ENCODE measurements at places on chromosomes 12 and 14.

- peak; percentile 43 for DNase-seq
Measured at GRCh38 chr14:48331421-48331820, 656.0 kb upstream of the MDGA2 start.

- DNase-seq, result no peak
Measured at GRCh38 chr12:27521066-27521465, 2.9 kb upstream of the PPFIBP1 start.

DNA sequence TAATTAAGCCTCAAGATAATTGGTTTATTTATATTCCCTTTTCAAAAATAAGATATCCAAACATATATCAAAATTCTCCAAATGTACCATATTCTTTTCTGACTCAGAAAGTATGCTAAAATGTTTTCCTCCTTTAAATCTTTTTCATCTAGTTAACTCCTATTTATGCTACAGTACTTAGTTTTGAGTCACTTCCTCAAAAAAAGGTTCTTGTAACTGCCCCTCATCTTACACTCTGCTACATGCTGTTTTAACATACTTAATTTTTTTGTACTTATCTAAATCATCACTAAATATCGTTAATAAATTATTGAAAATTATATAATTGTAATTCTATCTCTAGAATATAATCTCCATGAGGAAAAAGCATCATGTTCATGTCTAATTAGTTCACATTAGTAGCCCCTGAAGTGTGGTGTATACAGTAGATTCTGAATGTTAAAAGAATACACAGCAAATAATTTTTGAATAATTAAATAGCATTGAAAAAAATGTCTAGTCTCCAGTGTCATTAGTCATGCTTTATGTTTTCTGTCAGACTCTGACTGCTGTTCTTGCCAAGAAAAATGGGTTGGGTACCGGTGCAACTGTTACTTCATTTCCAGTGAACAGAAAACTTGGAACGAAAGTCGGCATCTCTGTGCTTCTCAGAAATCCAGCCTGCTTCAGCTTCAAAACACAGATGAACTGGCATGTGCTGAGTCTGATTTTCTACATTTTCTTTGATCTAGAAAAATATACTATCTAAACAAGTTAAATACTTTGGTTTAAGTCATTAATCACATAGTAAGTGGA lies 3.5 kb downstream of the KLRD1 start:
- DNase-seq, result no peak

DNA sequence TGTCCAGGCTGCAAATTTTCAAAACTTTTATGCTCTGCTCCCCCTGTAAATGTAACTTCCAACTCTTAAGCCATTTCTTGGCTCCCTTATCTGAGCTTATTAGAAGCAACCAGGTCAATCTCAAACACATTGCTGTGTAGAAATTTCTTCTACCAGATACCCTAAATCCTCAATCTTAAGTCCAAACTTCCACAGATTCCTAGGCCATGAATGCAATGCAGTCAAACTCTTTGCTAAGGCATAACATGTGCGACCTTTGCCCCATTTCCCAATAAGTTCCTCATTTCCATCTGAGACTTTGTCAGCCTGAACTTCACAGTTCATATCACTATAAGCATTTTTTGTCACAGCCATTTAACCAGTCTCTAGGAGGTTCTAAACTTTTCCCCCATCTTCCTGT lies 64.5 kb downstream of the TMTC3 start:
- DNase-seq, result no peak

DNA sequence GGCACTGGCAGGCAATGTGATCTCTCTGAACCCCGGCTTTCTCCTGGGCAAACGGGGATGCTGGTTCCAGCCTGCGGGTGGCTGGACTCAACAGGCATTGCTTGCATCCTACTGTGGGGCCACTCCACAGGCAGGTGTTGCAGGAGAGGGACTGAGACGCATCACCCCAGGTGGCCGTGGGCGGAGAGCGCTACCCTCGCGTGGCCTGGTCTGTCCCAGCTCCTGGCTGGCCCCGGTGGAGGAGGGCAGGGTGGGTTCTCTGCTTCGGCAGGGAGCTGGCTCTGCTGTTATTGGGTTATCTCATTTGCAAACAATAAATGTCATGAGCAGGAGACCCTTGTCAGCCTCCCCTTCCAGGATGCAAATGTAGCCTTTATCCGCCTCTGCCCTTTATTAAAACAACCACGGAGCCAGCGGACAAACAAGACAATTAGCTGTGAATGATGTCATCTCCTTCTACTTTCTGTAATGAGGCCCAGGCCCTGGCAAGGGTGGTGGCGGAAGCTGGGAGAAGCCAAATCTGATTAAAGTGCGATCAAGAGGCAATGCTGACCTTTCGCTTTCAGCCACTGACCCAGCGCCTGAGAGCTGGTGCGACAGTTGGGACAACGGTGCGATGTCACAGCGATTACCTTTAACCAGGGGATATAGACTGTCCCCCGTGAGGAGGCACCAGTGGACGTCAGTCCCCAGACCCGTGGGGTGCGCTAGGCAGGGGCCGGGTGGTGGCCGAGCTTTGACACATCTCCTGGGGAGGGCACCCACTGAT lies 161.8 kb downstream of the KIF26A start:
- no peak for DNase-seq

DNA sequence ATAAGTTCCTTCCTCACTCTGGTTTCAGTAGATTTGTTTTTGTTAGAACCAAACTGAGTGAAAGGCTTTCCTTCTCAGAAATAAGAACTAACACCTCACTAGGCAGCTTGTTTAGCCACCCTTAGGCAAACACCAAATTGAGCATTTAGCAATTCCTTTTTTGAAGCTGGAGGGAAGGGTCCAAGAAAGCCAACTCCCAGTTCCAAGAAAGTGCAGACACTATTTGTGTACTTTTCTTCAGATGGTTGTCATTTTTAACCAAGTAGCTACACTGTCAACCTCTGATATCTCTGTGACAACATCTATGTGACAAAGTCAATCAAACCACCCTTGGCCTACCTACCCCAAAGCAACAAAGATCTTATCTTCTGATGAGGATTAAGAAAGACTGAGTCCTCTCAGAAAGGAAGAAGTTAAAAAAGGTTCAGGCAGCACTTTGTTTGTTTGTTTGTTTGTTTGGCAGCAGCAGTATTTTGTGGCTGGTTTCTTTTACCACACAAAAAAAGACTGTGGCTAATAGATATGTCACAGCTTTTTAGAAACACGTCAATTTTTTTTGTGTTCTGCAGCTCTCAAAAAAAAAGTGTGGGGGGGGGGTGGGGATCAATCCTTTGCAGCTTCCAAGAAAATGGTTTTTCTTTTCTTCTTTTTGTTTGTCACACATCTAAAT lies 203.8 kb downstream of the CRADD start:
- DNase-seq, result no peak

DNA sequence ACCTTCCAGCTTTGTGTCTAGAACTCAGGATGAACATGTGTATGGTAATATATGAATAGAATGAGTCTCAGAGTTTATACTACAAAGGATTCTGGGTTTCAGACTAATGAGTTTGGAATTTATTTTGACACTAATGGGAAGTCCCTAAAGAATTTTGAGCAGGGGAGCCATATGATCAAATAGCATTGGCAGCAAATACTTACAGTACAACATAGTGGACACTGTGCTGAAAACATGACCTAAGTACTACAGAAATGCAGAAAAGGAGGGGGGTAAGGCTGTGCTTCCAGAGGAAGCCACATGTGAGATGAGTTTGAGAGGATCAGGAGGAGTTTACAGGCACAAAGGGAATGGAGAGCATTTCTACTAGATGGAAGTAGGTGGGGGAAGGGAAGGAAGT lies 225.8 kb downstream of the C12orf42 start:
- DNase-seq, result no peak

- no peak for DNase-seq
Measured at GRCh38 chr12:93938931-93939330, 209.4 kb upstream of the PLXNC1 start.

GRCh38 chr14:35234012-35234805 lies 58.0 kb upstream of the PSMA6 start:
- no peak for DNase-seq

DNA sequence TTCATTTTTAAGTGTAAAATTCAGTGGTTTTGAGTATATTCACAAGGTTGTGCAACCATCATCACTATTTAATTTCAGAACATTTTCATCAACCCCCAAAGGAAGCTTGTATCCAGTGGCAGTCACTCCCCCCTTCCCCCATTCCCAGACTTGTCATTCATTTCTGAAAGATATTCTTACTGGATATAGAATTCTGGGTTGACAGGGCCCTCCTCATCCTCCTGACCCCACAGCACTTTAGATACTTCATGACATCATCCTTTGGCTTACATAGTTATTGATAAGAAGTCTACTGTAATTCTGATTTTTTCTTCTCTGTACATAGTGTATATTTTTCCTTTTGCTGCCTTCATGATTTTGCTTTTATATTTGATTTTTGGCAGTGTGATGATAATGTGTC lies 8.8 kb upstream of the ADGRD1 start:
- no peak for DNase-seq

GRCh38 chr12:15629761-15630160 lies 159.4 kb downstream of the EPS8 start:
- DNase-seq, result no peak

- DNase-seq, result no peak
Measured at GRCh38 chr12:65330331-65330730, 51.8 kb downstream of the MSRB3 start.

GRCh38 chr14:45251912-45252311 lies 1.1 kb downstream of the MIS18BP1 start:
- DNase-seq, result peak; percentile 36

DNA sequence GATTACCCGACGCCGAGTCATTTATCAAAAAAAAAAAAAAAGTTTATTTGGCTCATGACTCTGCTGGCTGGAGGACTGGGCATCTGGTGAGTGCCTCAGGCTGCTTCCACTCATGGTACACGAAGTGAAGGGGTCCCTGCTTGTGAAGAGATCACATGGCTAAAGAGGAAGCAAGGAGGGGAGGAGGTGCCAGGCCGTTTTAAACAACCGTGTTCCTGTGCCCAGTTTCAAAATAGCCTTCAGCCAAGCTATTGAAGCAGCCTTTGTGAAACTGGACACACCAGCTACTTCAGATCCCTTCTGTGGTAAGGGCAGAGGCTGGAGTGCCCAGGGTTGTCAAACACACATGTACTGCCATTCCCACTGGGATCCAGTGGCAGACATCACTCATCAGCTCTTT lies 7.6 kb downstream of the POP5 start:
- no peak for DNase-seq

DNA sequence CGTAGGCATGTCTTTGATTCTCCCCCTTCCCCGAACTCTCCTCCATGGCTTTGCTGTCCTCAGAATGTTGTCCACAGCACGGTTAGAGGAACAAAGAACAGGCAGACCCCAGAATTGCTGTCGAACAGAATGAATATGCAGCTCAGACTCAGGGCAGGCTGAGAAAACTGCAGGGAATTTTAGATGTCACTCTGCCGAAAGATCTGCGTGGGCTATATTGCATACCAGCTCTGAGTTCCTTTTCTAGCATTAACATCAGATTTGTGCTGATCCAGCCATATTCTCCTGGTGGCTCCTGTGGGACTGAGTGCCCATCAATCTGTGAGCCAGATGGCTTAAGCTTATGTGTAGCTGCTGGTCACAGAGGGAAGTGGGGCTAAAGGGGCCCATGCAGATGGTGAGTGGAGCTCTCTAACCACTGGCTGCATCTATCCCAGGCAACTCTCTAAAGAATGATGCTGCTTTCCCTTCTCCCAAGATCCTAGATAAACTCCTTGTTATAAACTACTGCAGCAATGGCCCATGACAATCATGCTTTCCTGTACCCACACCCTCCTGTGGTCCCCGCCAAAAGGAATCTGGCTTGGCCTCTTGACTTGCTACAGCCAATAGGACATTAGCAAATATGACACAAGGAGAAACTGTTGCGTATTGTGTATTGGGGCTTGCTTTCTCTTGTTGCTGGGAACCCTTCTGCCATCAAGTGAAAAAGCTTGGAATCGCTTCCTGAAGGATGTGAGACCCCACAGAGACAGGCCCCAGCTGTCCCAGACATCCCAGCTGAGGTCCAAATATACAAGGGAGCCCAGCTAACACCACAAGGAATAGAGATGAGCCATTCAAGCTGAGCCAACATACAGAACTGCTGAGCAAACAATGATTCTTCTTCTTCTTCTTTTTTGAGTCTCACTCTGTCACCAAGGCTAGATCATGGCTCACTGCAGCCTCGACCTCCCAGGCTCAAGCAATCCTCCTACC lies 101.3 kb downstream of the FOXN3 start:
- no peak for DNase-seq

- DNase-seq, result no peak
Measured at GRCh38 chr14:70489579-70490200, 37.7 kb downstream of the ADAM21 start.

DNA sequence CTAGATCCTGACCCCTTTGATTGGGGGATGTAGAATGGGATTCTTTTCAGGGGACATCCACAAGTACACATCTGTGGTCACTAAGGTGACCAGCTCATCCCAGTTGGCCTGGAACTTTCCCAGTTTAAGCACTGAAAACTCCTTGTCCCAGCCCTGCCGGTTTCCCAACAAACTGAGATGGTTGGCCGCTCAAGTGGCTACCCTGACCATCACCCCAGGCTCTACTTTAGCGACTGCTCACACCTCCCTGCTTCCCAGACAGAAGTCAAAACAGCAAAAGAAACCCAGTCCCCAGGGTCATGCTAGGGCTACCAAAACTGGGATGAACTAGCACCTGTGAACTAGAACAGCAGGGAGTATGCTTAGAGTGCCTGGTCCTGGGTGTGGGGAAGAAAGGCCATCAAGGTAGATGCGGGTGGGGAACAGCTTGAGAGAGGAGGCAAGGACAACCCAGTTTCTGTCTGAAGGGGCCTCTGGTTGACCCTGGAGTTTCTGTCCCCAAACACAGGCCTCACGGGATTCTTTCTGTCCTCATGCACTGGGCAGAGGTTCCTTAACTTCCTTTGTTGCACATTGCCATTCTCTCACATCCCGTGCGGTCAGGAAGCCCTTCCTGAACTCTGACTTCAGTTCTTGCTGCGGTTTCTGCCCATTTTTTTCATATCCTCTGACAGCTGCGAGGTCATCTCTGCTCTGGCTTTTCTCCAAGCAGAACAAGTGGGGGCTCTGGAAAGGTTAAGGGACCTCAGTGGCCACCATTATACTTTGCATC lies 1.6 kb downstream of the LTB4R start:
- DNase-seq, result no peak

DNA sequence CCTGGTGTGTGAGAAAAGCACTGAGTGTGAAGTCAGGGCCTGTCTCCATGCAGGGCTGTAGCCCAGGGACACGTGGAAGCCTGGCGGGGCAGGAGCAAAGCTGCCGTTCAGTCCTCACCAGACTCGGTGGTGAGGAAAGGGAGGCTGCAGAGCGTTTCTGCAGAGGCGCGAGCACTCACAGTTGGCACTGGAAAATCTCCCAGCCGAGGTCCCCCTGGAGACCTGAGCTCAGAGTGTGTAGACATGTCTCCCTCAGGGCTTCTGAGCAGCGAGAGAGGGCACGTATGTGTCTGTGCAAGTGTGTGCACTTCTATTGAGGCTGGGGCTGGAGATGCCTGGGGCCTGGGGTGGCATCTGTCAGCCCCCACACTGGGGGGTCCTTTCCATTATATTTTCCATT lies 11.0 kb upstream of the HHIPL1 start:
- no peak for DNase-seq

GRCh38 chr12:20415028-20415427 lies 46.7 kb downstream of the PDE3A start:
- no peak for DNase-seq

Measured in PC-9 (cell line).